ENCODE measurements at places on chromosomes 11 and 22. TPM values are rescaled to one million over a fixed set of nuclear protein-coding genes. Genes with fewer than 3 reads are reported as not detected.

Gene CSF2RB
- not detected for total RNA-seq

Gene MPZL2
- not detected for total RNA-seq

Gene FAU
- total RNA-seq, result 604 TPM

Gene APOL5
- total RNA-seq, result not detected

Gene AGBL2
- total RNA-seq, result 0.17 TPM

Gene OSBP2
- 0.89 TPM for total RNA-seq

Gene CCDC87
- total RNA-seq, result 0.15 TPM

Gene MRGPRF
- total RNA-seq, result 43.1 TPM

Gene TRPT1
- 46.2 TPM for total RNA-seq

Gene PNPLA5
- total RNA-seq, result not detected

Gene INPP5J
- total RNA-seq, result 1.9 TPM

Gene TMEM135
- total RNA-seq, result 11.1 TPM

Gene B4GALNT4
- total RNA-seq, result 4.7 TPM

Gene ZC3H12C
- 10.9 TPM for total RNA-seq

Gene AMBRA1
- total RNA-seq, result 14.6 TPM

Gene SEPTIN3
- under 0.01 TPM for total RNA-seq

Gene UBQLNL
- total RNA-seq, result 0.17 TPM

Gene OR10A2
- total RNA-seq, result not detected

Gene ESAM
- under 0.01 TPM for total RNA-seq

Gene MMP27
- total RNA-seq, result not detected

Gene ARHGAP20
- total RNA-seq, result 0.59 TPM

Gene TUBGCP6
- 22.0 TPM for total RNA-seq

Gene SLC22A12
- total RNA-seq, result not detected

Gene SMTNL1
- total RNA-seq, result not detected

Gene DEUP1
- not detected for total RNA-seq

Gene DDT
- total RNA-seq, result 134 TPM

Gene NECTIN1
- 4.0 TPM for total RNA-seq

Gene CD6
- not detected for total RNA-seq

Gene APOBEC3A
- total RNA-seq, result not detected

Gene SMC1B
- not detected for total RNA-seq

Gene F2
- not detected for total RNA-seq

Gene ART1
- not detected for total RNA-seq

Gene HORMAD2
- total RNA-seq, result not detected
